ENCODE measurements at places on chromosomes 2 and 18.
A peak's percentile ranks its signal among the peaks of the same experiment; 100 is the strongest.

- no peak for DNase-seq
Measured at GRCh38 chr2:129912066-129912820, 67.2 kb upstream of the RAB6C start.

- DNase-seq = no peak
Measured at GRCh38 chr2:3766824-3767223, 63.4 kb downstream of the DCDC2C start.

DNA sequence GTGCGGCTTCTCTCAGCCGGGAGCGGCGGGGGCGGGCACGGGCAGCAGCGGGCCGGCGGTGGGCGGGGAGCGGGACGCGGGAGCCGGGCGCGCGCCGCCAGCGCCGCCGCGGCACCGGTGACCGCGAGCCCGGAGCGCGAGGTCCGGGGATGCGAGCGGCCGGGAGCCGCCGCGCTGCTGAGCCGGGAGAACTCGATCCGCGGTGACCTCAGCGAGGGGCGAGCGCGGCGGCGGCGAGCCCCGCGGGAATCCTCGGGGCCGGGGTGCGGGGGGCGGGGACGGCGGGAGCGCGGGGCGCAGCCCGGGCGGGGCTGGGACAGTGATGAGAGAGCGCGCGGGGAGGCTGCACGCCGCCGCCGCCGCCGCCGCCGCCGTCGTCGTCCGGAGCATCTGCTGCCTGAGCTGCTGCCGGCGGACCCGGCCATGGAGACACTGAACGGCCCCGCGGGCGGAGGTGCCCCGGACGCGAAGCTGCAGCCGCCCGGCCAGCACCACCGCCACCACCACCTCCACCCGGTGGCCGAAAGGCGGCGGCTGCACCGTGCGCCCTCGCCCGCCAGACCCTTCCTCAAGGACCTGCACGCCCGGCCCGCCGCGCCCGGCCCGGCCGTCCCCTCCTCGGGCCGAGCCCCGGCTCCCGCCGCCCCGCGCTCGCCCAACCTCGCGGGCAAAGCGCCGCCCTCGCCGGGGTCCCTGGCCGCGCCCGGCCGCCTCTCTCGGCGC, at the start of gene MTCL1:
MTCL1 (plus strand) TSS at position 319 of the 723 bp plus-strand sequence; CDS start at position 424, 105 bp downstream.
- DNase-seq = peak; percentile 3

DNA sequence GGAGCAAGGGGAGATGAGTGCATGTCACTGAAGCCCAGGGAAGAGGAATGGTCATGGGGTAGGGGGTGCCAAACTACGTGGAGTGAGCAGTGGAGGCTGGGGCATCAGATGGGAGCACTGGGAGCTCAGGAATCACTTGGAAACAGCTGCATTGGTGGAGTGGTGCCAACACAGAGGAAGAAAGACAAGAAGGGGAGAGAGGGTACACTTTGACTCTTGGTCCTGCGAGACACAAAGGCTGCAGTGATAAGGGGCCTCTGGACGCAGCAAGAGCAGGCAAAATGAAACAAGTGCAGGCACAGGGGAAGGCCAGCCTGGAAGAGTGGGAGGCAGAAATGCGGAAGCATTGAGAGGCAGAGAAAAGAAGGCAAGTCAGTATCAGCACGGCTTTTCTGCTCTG, 134.7 kb upstream of the SMIM21 start:
- DNase-seq = no peak

DNA sequence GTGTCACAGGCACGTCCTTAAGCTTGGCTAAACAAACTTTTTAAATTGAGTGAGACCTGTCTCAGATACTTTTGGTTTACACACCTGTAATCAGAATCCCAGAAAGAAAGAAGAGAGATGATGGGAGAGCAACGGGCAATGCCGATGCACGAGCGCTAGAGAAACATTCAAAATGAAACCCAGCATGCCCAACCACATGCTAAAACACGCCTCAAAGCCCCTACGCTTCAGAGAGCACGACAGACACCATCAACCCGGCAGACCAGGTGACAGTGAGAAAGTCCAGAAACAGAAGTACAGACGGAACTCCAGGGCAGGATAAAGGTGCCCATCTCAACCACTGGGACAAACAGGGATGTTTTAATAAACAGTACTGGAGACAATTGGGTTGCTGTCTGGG, 85.5 kb downstream of the HDAC4 start:
- no peak for DNase-seq

DNA sequence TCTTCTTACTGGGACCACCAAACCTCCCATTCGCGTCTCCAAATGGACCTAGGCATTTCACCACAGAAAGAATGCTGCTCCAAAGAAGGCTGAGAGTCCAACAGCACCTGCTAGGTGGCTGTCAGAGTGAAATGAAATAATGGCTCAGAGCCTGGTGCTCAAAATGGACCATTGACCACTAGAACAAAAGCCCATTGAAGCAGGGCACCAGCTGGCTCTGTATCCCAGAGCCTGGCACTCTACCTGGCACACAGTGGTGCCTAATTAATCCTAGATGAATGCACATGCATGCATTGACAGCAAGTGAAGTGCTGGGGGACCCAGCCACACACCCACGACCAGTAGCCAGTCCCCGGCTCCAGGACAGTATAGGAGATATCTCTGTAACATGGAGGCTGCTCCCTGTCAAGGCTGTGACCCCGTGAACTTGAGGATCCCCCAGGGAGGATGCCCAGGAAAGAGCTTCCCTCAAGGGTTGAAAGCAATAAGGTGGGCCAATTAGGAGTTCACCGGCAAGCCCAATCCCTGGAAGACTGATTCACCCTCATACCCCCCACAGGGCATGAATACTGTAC, 261.3 kb downstream of the TNS1 start:
- no peak for DNase-seq

DNA sequence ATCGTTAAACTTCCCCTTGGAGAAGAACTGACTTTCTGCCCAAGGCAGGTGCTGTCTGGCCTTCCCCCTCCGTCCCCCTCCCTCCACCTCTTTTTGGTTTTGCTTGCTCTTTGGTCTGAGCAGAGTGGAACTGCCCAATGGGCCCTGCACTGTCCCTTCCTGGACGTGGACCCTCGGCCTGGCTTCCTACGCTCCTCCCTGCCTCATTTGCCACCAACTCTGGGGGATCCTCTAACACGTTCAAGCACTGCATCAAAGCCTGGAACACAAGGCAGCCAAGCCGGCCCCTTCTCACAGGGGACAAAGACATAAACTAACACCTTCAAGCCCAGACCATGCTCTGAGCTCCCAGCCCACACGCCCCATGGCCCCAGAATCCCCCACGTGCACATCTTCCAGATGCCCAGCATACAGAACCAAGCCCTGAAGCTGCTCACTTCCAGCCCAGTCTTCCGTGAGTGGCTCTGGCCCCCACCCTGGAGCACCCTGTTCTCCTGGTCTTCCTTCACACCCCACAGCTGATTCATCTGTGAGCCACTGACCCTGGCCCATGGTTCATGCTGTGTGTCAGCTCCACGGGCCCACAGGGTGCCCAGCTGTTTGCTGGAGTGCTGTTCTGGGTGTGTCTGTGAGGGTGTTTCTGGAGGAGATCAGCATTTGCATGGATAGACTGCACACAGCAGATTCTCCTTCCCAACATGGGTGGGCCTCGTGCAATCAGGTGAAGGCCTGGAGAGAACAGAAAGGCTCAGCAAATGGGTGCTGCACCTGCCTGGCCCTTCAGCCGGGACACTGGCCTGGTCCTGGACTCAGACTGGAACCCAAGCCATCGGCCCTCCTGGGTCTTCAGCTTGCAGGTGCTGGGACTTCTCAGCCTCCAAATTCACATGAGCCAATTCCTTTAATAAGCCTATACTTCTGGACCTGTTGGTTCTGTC, 247.1 kb upstream of the SALL3 start:
- no peak for DNase-seq

GRCh38 chr2:162234620-162235462, 8.4 kb downstream of the FAP start:
- DNase-seq = no peak

- DNase-seq = no peak
Measured at GRCh38 chr2:138831691-138832090, 51.5 kb upstream of the NXPH2 start.

GRCh38 chr2:181104512-181105115, 124.2 kb downstream of the UBE2E3 start:
- DNase-seq = peak; percentile 41

- DNase-seq = no peak
Measured at GRCh38 chr2:19038071-19039015, 320.1 kb downstream of the OSR1 start.

GRCh38 chr2:513981-514706, 163.1 kb downstream of the TMEM18 start:
- DNase-seq = no peak

GRCh38 chr2:17728210-17728609, 25.4 kb downstream of the SMC6 start:
- no peak for DNase-seq

DNA sequence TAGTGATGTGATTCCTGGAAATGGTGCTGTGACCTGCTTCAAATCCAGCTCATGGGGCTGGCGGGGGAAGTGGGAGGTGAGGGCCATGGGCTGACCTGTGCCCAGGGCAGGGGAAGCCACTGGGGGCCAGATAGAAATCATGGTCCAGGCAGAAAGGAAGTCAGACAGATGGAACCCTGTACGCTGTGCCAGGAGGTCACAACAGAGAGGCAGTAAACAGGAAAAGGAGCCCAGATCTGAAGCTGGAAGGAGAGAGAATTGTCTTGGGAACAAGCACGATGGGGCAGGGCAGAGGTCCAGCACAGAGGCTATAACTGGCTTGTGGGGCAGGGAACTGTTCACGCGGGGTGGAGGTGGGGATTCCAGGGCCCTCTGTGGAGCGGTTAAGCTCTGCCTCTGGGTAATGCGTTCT, 76.0 kb downstream of the RNF144A start:
- DNase-seq = no peak

- no peak for DNase-seq
Measured at GRCh38 chr18:2960983-2961696, 51.8 kb downstream of the LPIN2 start.

- no peak for DNase-seq
Measured at GRCh38 chr2:240896394-240896793, 438 bp upstream of the MAB21L4 start.

DNA sequence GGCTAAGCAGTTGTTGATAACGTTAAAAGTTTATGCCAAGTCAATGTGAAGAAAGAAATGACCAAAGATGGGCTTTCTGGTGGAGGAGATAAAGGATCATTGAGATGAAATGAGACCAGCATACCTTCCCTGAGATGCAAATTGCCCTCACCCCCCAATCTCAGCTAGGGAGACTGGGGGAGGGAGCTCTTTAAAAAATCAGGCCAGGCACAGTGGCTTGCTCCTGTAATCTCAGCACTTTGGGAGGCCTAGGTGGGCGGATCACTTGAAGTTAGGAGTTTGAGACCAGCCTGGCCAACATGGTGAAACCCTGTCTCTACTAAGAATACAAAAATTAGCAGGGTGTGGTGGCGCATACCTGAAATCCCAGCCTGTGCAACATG, 30.9 kb upstream of the KCMF1 start:
- no peak for DNase-seq

DNA sequence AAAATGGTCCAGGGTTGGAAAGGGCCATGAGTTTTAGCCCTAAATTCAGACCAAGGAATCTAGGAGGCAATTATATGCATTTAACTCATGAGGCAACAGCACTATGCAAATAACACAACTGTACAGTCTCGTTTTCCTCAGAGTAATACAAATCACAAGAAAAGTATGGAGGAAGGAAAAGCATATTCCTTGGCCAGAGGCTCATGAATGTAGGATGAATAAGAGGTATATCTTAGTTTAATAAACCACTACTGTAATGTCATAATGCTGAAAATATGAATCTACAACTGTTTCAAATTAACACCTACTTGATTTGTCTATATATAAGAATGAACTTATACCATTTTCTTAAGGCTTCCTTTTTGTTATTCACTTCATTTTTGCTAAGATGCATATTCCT, 252.5 kb upstream of the TANK start:
- no peak for DNase-seq

- DNase-seq = no peak
Measured at GRCh38 chr2:98717621-98718020, 13.3 kb downstream of the MGAT4A start.

GRCh38 chr2:152355409-152355831, 20.4 kb downstream of the FMNL2 start:
- DNase-seq = no peak

GRCh38 chr2:232633413-232634205, at the start of gene EFHD1:
TSS of gene EFHD1 (plus strand) at chr2:232633604. CDS start at chr2:232633705, 101 bp downstream.
- DNase-seq = peak; percentile 33

DNA sequence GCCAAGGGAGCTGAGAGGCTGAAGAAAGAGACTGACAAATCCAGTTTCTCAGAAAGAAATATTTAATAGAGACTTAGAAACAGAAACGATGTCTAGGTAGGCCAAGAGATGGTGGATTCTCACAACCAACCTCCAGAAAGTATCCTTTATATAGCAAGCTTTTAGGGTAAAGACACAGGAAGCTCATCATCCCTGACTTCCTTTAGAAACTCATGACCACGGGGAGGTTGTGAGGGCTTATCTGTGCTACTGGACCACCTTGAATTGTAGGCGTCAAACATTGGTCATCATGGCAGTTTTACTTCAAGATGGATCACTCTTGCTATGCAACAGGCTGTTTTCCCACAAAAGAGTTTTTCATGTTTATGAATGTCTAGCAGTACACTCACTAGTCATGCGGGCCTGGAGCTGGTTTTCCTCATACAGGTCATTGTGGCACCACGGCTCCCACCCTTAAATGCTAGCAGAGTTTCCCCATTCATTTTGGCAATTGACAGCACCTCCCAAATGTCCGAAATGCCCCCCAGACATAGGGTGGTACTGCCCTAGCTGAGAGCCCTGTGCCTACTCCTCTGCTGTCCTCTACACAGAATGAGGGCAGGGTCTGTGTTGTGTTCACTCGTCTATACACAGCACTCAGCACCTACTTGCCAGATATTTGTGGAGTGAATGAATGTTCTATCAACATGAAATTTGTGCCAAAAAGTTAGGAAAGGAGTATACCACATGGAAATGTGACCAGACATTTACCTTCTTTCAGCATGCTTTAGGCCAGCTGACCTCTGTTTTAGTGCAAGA, 89.0 kb downstream of the TMEM247 start:
- DNase-seq = no peak

DNA sequence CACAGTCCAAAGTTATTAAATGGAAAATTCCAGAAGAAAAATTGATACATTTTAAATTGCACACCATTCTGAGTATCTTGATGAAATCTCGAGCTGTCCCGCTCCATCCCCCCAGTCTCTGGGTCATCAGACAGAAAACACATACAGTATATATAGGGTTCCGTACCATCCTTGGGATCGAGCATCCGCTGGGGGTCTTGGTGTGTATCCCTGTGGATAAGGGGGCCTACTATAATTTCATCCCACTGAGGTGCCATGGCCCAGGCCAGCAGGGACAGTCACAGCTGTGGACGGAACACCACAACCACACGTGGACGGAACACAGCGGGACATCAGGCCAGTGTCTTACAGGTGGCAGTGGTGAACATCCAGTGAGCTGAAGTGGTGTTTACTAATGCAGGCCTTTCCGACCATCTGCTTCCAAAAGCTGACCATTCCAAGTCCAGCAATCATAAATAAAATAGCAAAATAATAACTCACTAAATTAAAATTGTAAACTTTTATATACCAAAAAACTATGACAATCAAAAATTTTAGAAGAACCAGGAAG, 14.0 kb downstream of the TWIST2 start:
- no peak for DNase-seq
